Type B pancreatic cell (in vitro differentiated cells): ENCODE measurements at places on chromosomes 7 and 10. TPM values are rescaled to one million over a fixed set of nuclear protein-coding genes. Genes with fewer than 3 reads are reported as not detected.

PDCD4 gene
- 122 and 145 TPM in 2 replicates for total RNA-seq

HGF gene
- 0.98 and 4.9 TPM in 2 replicates for total RNA-seq

SPDYE9 gene
- total RNA-seq, result not detected in 2 replicates

PNLIP gene
- not detected in 2 replicates for total RNA-seq

RBP4 gene
- 30.3 and 54.3 TPM in 2 replicates for total RNA-seq

LHFPL3 gene
- 0.31 TPM in 1 of 2 replicates, not detected in the other for total RNA-seq

GRID1 gene
- 2.4 and 9.2 TPM in 2 replicates for total RNA-seq
